GM23248 (cell line): ENCODE measurements at places on chromosomes 3 and 15.

GRCh38 chr15:70539409-70539808, 223.9 kb downstream of the UACA start:
- no peak for DNase-seq

GRCh38 chr3:178901204-178901603, 170.4 kb downstream of the ZMAT3 start:
- DNase-seq, result no peak

GRCh38 chr3:81502236-81502635, 259.2 kb downstream of the GBE1 start:
- DNase-seq, result no peak

DNA sequence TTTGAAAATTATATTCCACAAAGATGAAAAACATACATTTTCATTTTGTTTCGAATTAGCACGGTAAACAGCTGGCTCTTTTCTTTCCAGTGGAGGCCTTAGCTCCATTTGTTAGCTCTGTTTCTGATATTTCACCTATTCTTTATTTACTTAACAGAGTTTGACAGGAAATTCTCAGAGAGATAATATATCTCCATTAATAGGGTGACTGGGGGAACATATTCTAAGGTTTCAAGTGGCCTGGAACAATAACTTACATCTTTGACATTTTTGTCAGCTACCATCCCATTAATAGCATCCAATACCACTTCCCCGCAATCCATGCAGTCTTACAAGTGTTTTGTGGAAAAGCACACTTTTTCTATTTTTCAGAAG, 577.6 kb upstream of the MDFIC2 start:
- no peak for DNase-seq

GRCh38 chr3:126914226-126914625, 68.7 kb upstream of the PLXNA1 start:
- DNase-seq, result no peak

GRCh38 chr15:69082021-69082502, 67.6 kb downstream of the NOX5 start:
- DNase-seq, result peak; percentile 54
